ENCODE measurements at places on chromosomes 5 and 9. TPM values are rescaled to one million over a fixed set of nuclear protein-coding genes. Genes with fewer than 3 reads are reported as not detected.

GRCh38 chr5:142063878-142064331 lies 44.7 kb upstream of the NDFIP1 start:
- peak; percentile 44 for DNase-seq
- H3K36me3 ChIP-seq: no peaks in the 10 kb centered on the region
- no peaks in the 10 kb centered on the region for H3K27me3 ChIP-seq
- peaks cover 11% of the 10 kb centered on the region for H3K4me1 ChIP-seq
- peak overlapping the region; percentile 48 for H3K4me3 ChIP-seq

Gene PCDHB5
- 8.5 TPM for total RNA-seq

DNA sequence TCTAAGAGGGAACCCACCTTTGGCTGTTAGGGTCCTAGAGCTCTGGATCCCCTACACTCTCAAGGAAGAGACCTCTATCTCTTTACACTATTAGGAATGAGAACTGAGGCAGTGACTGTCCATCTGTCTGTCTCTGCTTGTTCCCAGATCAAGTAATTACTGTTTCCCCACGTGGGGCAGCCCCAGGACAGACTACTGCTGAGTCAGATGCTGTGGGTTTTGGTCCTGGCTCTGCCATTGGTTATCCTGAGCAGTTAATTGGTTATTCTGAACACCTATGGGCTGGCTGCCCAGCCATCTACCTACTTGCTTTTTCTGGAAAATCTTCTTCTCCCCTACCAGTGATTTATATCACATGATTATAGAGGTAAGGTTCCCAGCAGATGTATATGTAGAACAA lies 33.3 kb downstream of the FBXO10 start:
- H3K36me3 ChIP-seq: peaks cover 19% of the 10 kb centered on the region
- DNase-seq: no peak
- no peaks in the 10 kb centered on the region for H3K27me3 ChIP-seq
- H3K4me3 ChIP-seq: no peak overlapping the region

DNA sequence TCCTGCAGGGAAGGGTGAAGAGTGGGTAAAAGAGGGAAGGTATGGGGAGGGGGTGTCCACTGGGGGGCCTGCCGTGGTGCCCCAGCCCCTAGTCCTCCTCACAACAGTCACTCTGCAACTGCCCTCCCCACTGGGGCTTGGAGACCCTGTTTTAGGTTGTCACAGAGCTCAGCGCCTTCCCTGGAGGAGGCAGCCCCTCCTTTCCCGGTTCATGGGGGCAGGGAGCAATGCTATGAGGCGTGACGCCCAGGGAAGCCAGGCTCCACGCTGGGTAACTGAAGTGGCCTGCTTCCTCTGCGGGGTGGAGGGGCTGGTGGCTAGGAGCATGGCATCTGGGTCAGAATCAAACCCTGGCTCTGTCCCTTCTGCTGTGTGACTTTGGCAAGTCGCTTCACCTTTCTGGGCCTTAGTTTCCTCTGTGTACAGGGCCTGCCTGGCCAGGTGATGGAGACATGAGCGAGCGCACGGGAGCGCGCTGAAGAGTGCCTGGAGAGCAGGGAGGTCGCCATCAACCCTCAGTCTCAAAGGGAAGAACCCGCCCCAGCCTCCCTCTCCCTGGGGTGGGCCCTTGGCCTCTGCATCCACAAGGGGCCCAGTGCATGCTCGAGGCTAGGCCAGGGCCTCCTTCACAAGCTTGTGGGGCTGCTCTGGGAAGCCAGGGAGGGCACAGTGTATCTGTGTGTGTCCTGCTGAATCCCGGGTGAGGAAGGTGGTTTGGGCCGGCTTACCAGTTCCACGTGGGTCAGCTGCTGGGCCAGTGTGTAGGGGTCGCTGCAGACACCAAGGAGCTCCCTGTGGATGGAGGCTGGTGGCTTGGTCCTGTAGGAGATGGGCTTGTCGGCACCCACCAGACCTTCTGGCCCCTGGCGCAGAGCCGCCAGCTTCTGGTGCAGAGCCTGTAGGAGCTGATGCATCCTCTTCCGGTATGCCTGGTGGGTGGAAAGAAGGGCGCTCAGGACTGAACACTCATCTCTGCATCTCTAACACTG lies 56.4 kb upstream of the RNF130 start:
- H3K36me3 ChIP-seq: no peaks in the 10 kb centered on the region
- no peak overlapping the region for H3K4me3 ChIP-seq
- peaks cover 3% of the 10 kb centered on the region for H3K27me3 ChIP-seq
- H3K27ac ChIP-seq: no peak overlapping the region
- DNase-seq: no peak
